Activated naive CD4-positive, alpha-beta T cell treated with anti-CD3 and anti-CD28 coated beads, Interleukin-2, amount 50 U/mL, for 16 hours (primary cell): ENCODE measurements at places on chromosomes 3 and 15.
A peak's percentile ranks its signal among the peaks of the same experiment; 100 is the strongest.

DNA sequence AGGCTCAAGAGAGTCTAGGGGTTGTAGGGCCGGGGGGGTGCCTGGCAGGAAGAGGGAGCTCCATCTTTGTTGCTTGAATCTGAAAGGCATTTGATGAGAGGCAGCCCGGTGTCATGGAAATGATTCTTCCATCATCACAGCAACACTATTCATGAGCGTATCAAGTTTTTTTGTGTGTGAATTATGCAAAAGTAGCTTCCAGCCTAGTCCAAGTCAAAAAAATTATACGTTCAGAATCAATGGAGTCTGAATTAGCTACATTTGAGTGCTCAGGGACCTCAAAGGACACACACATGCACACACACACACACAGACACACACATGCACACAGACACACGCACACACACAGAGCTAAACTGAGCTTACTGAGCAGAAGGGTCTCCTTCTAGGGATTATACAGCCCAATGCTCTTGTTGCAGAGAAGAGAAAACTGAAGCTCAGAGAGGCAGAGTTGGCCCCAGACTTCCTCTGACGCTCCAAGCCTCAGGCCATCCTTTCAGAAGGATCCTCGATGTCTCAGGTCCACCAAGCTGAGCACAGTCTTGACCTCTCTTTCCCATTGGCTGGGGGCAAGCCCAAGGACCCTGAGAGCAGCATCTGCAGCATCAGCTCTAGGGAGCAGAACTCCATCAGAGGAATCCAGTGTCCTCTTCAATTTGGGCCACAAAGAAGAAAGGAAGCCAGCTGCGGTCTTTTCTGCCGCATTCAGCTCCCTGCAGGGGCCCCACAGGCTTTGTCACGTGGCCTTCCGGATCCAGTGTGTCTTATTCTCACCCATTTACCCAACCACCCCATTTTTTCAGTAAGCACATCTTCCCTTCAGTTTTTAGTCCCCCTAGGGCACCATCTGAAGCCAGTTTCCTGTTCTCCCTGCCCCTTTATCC, 228.0 kb downstream of the UACA start:
- DNase-seq: peak; percentile 55

GRCh38 chr15:58492661-58493397, 61.0 kb downstream of the LIPC start:
- DNase-seq: no peak

DNA sequence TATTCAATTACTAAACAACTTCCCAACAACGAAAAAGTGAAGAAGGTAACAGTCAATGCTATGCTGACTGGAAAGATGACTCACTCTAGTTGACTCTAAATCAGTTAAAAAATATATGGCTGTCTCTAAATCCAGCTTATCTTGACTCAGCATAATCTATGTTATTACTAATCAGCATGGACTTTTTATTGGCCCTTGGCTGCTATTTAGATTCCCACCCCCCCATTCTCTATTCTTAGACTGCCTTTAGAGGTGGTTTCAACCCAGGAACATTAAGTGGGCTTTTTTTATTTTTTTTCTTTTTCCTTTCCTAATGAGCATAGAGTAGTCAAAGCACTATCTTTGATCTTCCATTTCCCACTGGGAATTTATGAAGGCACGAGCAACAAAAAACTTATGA, 1.9 kb downstream of the PCOLCE2 start:
- DNase-seq: no peak

GRCh38 chr3:189631409-189631808, 220 bp downstream of the TP63 start:
- DNase-seq: no peak

- DNase-seq: no peak
Observed at GRCh38 chr3:106126067-106126845, 257.4 kb upstream of the CBLB start.
